ENCODE measurements at places on chromosomes 1 and 21.

DNA sequence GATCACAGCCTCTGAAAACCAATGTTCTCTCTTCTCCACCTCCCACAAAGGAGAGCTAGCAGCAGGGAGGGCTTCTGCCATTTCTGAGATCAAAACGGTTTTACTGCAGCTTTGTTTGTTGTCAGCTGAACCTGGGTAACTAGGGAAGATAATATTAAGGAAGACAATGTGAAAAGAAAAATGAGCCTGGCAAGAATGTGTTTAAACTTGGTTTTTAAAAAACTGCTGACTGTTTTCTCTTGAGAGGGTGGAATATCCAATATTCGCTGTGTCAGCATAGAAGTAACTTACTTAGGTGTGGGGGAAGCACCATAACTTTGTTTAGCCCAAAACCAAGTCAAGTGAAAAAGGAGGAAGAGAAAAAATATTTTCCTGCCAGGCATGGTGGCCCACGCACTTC is 35.8 kb upstream of the TDRD10 start:
- no peak for DNase-seq

DNA sequence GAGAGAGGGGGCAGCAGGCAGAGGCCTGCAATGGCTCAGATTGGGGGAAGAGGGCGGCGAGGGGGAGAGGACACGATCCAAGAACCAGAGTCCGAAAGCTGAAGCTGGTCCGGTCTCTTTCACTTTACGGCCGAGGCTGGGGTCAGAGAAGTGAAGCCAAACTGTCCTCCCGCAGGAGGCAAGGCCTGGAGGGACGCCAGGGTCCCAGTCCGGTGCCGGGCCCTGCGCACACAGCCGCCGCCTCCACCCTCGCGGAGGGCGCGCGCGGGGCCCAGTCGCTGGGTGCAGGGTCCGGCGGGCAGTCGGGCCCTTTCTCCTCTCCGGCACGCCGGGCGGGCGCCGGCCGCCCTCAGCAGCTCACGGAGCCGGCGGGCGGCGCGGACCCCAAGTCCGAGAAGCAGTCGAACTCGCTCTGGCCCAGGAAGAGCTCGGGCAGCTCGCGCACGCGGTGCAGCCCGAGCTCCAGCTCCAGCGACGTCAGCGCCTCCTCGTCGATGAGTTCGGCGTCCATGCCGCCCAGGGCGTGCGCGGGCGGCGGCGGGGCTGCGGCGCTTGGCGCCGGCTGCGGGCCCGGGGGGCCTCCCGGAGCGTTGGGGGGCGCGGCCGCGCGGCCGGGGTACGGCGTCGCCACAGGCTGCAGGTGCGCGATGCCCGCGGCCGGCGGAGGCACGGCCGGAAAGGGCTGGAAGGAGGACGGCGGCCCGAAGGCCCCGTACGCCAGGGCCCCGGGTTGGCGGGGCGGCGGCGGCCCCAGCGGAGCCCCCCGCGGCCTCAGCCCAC is 749 bp downstream of the CITED4 start:
- no peak for DNase-seq

GRCh38 chr1:181111559-181111958 is 23.1 kb downstream of the IER5 start:
- DNase-seq, result no peak

- DNase-seq, result no peak
Measured at GRCh38 chr1:198671136-198671535, 32.3 kb downstream of the PTPRC start.

DNA sequence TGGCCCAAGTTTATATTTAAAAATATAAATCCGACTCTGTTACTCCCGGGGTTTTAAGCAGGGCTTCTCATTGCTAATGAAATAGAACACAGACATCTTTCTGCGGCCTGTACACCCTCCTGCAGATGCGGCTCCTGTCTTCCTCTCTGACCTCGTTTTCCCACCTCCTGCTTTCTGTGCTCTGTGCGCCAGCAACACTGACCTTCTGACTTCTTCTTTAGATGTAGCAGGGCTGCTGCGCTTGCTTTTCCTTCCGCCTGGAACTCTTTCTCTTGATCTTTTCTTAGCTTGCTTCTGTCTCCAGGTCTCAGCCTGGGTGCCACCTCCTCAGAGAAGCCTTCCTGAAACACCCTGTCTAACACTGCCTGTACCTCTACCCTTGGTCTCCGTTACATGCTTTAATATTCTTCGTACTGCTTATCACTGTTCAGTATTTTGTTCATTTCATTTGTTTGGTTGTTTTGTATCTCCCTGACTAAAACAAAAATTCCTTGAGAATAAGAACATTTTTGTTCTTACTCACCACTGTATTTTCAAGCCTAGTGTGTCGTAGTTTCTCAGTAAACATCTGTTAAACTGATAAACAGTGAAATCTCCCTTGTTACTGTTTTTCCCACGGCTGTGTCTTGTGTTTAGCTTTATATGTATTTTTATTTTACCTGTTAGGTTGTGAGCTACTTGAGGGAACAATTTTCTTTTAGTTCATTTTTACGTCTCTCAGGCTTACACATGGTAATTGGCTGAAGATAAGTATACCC is 79.0 kb downstream of the ST3GAL3 start:
- no peak for DNase-seq

DNA sequence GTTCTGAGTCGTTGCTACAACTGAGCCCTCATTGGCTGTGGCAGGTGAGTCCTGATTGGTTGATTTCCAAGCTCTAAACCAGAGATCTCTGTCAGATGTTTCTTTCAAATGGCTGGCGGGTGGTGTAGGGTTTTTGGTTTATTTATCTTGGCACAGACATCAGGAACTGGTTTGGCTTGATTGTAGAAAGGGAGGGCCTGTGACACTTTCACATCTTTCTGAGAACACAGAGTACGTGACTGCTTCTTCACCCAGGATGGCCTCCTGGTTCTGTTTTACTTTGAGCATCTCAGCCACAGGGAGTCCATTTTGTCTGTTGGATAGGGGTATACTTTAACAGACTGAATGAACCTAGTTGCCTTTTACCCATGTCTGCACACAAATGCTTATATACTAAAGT is 89.4 kb upstream of the GPR52 start:
- no peak for DNase-seq

- no peak for DNase-seq
Measured at GRCh38 chr21:29297483-29298347, 1.0 kb upstream of the BACH1 start.

- peak; percentile 20 for DNase-seq
Measured at GRCh38 chr1:215568299-215568692, 1.2 kb downstream of the KCTD3 start.

- peak; percentile 90 for DNase-seq
Measured at GRCh38 chr1:52141513-52142219, at the start of gene ZFYVE9. Gene ZFYVE9, plus strand, starts transcription at chr1:52142089. Its CDS starts 91,118 bp downstream, at chr1:52233207.

- no peak for DNase-seq
Measured at GRCh38 chr1:232183266-232183800, 446.6 kb downstream of the SIPA1L2 start.
